ENCODE measurements at places on chromosomes 6 and 20.

GRCh38 chr6:142746524-142746923 is 198.5 kb downstream of the HIVEP2 start:
- DNase-seq = no peak

GRCh38 chr20:45305262-45305661 is 1.4 kb upstream of the RBPJL start:
- DNase-seq = no peak

DNA sequence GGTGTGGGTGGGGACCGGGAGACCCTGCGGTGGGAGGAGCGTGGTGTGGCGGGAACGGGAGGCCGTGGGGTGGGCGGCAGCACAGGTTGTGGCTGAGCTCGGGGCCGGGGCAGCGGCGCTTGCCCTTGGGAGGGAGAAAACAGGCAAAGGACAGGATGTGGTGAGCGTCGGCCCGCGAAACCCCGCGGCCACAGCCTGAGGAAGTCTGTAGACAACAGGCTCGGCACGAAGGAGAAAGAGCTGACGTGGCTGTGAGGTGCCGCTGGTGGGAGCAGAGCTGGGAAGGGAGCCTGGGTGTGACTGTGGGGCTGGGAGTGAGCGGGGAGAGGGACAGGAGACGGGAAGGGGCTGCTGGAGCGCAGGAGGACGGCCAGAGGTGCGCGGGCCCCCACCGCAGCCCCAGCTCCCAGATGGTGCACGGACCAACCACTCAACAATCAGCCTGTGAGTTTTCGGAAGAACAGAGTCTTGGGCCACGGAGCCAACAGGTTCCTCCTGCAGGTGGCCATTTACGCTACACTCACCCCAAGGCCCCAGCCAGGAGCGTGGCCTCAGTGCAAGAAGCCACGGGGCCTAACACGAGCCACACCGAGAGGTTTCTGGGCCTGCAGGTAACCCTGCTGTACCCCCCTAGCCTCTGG is 202.8 kb downstream of the DLL1 start:
- DNase-seq = no peak

- DNase-seq = no peak
These were observed at the start of gene PDE10A for GRCh38 chr6:165662749-165663376. Gene PDE10A (minus strand): TSS chr6:165663241. CDS start chr6:165662811, 430 bp downstream.

DNA sequence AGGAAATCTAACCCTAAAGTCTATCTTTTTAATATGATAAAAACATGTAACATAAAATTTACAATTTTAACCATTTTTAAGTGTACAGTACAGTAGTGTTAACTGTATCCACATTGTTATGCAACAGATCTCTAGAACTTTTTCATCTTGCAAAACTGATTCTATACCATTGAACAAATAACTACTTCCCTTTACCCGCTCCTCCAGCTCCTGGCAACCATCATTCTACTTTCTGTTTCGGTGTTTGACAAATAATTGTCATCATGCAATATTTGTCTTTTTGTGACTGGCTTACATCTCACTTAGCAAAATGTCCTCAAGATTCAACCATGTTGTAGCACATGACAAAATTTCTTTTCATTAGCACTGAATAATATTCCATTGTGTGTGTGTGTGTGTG is 203.2 kb downstream of the SIM1 start:
- DNase-seq = no peak

- DNase-seq = no peak
These were observed 534.7 kb upstream of the JARID2 start for GRCh38 chr6:14711056-14711703.

DNA sequence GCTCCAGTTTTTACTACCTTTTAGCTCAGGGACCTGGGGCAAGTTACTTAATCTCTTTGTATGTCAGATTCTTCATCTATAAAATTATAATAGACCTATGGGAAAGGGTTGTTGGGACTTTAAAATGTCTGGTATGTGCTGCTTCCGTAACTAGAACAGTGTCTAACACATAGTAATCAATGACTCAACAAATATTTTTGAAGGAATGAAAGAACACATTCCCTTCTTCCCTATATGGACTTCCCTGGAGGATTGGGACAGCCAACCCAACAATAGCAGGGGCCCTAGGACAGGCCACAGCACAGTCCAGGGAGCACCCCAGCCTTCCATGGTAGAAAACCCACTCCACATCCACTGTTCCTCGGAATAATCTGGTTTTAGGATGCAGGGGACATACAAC is 50.7 kb upstream of the TPD52L1 start:
- no peak for DNase-seq

DNA sequence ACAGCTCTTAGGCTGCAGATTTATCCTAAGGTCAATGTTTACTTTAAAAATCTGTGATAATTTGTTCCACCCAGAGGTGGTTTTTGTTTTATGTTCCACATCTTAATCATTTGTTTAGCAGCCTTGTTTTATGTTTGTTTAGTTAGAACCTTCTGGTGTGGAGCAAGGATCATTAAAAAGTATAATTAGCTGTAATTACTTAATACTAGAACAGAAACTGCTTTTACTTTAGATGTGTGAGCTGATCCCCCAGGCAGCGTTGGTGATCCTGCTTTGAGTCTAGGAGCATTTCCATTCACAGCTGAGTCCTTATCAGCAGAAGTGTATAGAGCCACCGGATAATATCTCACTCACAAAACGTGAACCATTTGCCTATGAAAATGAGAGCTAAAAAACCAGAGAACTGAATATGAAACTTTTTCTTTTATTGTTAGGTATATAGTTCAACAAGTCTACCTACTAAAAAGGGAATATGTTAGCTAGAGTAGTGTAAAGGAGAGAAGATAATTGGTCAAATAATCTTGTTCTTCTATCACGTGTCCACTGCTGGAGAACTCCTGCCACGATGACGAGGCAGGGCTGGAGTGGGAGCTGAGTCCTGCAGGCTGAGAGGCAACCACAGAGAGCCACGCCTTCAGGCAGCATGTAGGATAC is 78.5 kb downstream of the TRMT11 start:
- no peak for DNase-seq

DNA sequence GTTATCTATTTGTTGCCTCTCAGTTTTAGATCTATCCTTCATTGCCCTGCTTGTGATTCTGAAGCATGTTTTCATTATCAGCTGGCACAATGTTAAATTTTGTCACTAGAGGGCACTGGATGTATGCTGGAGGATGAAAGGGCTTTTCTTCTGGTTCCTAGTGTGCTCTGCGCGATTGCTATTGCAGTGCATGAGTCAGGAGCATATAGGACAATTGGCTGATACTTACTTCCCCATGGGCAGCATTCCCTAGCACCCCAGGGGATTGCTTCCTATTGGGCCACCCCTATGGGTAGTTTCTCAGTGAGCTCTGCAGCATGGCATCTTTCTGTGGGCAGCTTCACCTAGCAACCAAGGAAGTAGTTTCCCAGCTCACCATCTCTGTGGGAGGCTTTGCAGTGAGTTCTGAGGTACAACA is 280.3 kb upstream of the SYNCRIP start:
- no peak for DNase-seq

- DNase-seq = no peak
These were observed 22.1 kb downstream of the BMP5 start for GRCh38 chr6:55853008-55854001.

GRCh38 chr20:4894981-4895381 is 106.3 kb downstream of the SLC23A2 start:
- DNase-seq = no peak

DNA sequence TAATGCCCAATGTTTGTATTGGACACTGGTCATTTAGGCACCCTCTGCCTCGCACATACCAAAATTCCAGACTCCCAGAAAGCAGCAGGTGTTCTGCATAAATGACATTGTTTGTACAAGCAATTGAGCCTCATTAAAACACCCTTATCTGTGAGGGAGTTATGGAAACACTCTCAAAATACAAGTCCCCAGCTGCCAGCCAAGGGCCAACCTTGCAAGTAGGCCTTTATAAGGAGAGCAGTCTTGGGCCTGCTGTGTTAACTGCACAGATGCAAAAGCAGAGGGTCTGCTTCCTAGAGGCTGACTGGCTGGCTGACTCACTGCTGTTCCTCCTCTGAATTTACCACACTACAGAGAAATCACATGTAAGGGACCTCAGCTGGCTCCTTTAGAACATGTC is 150.4 kb upstream of the HMGN3 start:
- DNase-seq = no peak

DNA sequence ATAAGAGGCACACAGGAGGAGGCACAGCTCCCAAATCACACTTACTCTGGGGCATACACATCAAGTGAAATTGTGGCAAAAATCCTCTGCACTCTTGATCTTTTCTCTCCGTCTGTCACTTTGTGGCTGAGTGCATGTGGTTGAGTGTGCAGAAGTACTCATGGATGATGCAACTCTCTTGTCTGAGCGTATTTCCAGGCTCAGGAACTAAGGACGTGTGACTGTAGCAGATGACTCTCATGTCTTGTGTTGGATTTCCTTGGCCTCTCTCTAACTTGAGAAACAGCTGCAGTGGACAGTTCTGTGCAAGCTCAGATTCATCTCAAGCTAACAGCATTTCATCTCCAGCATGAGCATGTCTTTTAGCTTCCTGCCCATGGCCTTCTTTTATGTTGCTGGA is 245.4 kb upstream of the FLRT3 start:
- no peak for DNase-seq

GRCh38 chr20:36728986-36729385 is 16.9 kb downstream of the NDRG3 start:
- DNase-seq = no peak

DNA sequence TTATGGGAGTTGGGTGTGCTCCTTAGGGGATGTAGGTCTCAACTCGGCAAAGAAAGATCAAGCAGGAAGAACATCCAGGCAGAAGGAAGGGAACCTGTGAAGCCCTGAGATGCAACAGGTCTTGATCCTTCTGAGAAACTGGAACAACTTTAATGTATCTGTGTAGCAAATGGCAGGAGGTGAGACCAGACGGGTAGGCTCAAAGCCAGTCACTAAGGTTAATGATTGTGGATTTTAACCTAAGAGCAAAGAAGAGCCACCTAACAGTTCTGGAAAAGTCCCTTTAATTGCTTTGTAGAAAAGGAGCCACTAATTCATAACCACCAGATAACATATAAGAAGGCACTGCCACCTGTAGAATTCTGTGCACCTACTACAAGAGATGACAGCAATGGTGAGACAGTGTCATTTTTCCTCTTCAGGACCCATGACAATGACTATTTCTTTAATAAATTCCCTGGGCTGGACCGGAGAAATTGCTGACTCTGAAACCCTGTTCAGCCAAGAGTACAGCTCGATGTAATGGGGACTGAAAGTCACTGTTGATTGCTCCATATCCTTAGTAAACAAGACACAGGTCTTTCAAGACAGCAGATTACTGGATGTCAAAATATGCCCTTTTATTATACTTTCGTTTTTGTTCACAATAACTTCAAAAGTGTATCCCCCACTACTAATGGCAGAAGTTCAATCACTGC is 326.2 kb downstream of the CBLN4 start:
- DNase-seq = no peak

DNA sequence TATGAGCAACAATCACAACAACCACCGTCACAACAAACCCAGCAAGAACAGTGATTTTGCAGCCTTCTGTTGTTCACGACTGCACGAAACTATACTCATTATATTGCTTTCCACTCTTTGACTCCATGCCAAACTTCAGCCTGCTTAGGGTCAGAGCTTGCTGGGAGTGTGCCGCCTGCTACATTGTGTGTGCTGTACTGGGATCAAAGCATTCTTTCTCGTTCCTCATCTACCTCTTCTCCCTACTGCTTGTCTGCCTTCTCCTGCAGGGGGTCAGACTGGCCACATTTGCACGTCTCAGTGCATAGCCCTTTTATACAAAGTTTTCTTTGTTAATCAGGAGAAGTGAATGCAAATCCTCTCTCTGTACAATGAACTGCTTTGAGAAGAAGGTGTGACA is 401.6 kb upstream of the CITED2 start:
- no peak for DNase-seq

DNA sequence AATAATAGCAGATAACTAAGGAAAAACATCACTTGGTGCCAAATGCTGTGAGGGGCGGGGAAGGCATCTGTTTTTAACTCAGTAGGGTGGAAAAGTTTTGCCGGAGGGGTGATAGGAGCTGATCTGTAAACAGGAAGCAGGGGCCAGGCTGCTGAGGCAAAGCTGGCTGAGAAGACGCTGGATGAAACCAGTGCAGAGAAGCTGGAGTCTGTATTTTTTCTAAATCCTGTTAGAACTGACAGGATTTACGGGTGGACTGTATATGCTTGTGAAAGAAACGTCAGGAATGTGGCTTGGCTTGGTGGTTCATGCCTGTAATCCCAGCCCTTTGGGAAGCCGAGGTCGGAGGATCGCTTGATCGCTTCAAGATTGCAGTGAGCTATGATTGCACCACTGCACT is 5.6 kb downstream of the PCMTD2 start:
- no peak for DNase-seq

- DNase-seq = no peak
These were observed 84.7 kb upstream of the ELOVL5 start for GRCh38 chr6:53433261-53433950.

DNA sequence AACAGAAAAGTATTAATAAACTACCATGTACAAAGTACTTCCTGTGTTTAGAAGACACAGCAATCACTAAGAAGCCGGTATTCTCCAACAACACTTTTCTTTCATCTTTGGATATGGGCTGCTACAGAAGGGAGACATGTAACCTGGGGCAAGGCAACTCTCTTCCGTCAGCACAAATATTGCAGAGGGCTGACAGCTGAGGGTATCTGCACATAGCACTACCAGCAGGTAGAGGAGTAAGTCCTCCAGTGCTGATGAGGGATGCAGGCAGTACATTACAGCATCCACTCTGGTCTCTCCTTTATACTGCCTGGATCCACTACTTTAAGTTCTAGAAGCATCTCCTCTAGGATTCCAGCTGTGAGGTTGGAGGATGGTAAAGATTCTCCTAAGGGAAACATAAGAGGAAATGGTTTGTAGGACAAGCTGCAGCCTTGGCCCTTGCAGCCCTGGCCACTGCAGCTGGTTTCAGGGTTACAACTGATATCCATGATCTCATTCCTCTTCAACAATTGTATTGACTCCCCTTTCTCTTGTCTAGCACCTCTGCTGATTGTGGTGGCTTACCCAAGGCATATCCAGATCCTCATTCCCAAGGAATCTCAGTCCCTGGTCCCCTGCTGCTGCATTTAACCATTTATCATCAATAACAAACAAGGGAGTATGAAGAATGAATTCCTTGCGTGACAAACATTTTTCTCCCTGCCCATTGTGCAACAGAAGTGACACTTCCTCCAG is 110.7 kb upstream of the ADGRF1 start:
- no peak for DNase-seq

DNA sequence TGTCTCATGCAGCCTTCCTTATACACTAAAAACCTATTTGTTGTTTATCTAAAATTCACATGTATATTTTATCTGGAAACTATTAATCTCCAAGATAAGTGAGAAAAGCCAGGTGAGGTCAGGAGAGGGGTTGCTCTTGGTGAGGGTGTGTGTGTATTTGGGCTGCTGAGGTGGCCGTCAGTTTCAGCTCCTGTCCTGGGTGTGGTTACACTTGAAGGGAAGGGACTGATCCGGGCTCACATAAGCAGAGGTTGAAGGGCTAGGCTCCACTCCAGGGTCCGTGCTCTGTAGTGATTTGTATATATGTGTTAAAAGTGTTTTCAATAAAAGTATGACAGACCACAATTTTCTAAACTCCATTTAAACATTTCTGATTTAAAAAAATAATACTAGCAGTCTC is 13.5 kb upstream of the SNAI1 start:
- DNase-seq = no peak

GRCh38 chr6:24522228-24523176 is 27.7 kb downstream of the ALDH5A1 start:
- no peak for DNase-seq

- no peak for DNase-seq
These were observed 116.4 kb upstream of the RIPOR2 start for GRCh38 chr6:25052181-25052580.
